ENCODE measurements at places on chromosomes 16 and 17.

DNA sequence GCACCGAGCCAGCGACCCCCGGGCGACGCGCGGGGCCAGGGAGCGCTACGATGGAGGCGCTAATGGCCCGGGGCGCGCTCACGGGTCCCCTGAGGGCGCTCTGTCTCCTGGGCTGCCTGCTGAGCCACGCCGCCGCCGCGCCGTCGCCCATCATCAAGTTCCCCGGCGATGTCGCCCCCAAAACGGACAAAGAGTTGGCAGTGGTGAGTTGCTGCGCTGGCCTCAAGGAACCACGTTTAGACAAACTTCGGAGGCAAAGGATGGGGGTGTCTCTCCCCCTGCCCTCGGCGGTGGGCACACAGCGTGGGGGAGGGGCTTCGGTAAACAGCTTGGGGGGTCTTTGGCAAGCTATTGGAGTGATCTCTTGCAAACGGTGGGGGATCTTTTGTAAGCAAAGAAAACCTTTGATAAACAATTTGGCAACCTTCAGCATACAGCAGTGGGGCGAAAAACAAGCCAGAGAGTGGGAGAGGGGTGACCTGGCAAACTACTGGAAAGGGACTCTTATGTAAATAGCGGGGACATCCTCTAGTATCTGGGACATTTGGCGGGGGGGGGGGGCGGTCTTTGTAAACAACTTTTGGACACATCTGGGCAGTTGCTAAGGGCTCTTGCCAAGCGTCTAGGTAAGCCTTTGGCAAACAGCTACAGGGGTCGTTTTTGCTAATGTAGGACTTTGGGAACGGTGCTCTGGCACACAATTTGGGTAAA is 587 bp downstream of the MMP2 start:
- no peak for DNase-seq

GRCh38 chr16:50640391-50640790 is 40.7 kb downstream of the SNX20 start:
- DNase-seq = no peak

DNA sequence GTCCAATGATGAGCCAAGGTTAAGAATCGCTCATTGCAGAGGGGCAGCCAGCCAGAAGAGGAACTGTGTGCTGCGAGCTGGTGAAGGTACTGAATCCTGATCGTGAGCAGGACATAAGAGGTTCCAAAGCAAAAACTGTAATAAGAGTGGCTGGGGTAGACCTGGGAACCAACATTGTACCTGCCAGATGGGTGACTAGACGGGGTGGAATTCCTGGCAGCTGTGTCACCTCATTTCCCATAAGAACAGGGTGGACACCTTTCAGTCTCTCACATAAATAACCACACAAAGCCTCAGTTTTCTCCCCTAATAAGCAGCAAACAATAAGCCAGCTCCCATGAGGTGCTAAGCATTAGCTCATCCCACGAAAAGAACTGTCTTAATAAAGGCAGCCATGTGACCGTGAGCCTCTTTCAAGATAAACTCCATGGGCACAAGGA is 290.3 kb downstream of the SOX9 start:
- no peak for DNase-seq

DNA sequence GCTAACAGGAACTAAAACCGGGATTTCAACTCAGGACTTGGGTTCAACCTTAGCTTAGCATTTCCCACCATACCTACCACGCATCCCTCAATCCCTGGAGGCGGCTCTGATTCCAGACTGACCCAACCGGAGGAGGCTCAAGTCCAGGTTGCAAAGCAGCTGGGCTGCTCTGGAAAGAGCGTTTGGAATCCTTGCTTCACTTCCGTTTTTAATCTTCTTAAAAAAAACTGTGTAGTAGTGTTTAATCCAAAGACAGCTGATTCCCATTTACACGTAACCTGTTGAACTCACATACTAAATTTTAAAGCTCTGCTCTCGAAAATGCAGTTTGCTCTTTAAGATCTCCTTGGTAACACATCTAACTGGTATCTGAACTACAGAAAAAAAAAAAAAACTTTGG is 50.0 kb downstream of the NXN start:
- no peak for DNase-seq

- DNase-seq = no peak
These were observed 9.7 kb downstream of the CDK5R1 start for GRCh38 chr17:32496395-32497073.

DNA sequence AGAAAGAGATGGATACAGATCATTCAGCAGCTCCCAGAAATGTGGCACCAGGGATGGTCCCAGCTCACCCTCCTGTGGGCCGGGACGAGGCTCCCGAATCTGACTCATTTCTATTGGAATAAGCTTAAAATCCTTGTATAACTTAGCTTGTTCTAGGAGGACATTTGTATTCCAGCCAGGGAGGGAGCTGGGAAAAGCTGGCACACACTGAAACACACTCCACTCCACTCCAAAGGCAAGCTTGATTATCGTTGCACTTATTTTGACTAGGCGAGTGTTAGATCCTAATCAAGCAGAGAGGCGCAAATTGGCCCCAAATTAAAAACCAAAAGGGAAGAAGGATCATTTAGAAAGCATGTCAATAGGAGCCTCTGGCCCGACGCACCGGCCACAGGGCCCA is 339.5 kb downstream of the HS3ST4 start:
- no peak for DNase-seq

DNA sequence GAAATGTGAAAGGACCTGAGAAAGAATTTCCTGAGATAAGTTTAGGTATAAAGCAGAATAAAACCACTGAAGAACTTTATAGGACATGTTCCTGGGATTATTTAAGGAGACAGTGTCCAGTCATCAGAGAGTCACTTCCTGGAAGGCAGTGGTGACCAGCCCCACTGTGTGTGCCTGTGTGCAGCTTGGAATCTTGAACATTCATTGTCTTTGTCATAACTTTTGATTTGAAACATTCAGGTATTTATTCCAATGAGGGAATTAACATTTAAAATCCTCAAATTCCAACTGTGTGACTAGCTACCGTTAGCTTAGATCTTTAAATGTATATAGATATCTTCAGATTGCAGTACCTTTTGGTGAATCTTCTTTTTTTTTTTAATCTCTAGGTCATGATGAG is 61.7 kb upstream of the MRC2 start:
- DNase-seq = no peak

GRCh38 chr16:65658349-65658748 is 536.5 kb upstream of the CDH11 start:
- DNase-seq = no peak

DNA sequence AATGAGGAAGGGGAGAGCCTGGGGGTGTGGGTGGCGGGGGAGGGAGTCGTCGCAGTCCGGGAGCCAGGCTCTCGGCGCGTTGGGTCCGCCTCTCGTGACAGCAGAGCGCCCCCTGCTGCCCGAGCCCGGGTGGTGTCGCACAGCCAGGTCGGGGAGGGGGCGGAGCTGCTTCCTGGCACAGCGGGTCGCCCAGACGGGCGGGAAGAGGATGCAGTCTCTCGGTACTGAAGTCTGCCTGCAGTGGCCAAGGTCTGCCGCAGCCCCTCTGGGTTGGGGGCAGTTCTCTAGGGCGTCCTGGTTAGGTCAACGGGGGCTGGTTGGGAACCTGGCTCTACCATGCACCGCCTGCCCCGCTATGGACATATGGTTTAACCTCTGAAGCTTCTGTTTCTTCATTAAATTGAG is 38.2 kb upstream of the CCDC182 start:
- peak; percentile 56 for DNase-seq

DNA sequence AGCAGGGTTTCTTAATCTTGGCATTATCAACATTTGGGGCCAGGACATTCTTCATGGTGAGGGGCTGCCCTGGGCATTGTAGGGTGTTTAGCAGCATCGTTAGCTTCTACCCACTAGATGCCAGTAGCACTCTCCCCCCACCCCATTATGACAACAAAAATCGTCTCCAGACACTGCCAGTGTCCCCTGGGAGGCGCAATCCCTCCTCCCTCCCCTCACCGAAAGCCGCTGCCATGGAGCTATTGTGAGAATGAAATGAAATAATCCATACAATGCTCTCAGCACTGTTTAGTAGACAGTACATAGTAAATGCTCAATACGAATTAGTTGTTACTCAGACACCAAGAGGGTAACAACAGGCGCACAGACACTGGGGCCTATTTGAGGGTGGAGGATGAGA is 502.9 kb downstream of the NPIPA7 start:
- DNase-seq = no peak

GRCh38 chr17:67040652-67041051 is 3.7 kb upstream of the CACNG1 start:
- no peak for DNase-seq

GRCh38 chr16:12516621-12517309 is 286.9 kb downstream of the CPPED1 start:
- no peak for DNase-seq

- no peak for DNase-seq
These were observed 176.8 kb upstream of the HSBP1 start for GRCh38 chr16:83630979-83631378.

- DNase-seq = no peak
These were observed 38.0 kb downstream of the CA10 start for GRCh38 chr17:52120465-52120864.

DNA sequence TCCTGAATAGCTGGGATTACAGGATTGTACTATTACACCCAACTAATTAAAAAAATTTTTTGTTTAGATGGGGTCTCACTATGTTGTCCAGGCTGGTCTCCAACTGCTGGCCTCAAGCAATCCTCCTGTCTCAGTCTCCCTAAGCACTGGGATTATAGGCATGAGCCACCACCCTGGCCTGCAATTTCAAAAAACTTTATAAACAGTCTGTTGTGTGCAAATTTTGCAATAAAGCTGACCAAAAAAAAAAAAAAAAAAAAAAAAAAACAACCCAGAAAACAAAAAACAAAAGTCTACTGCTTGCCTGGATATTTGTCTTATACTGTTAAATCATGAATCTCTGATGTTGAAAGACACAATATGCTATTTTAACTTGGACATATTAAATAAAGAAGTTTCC is 4.4 kb downstream of the CREBBP start:
- no peak for DNase-seq

GRCh38 chr16:85754413-85754812 is 3.5 kb upstream of the C16orf74 start:
- no peak for DNase-seq

DNA sequence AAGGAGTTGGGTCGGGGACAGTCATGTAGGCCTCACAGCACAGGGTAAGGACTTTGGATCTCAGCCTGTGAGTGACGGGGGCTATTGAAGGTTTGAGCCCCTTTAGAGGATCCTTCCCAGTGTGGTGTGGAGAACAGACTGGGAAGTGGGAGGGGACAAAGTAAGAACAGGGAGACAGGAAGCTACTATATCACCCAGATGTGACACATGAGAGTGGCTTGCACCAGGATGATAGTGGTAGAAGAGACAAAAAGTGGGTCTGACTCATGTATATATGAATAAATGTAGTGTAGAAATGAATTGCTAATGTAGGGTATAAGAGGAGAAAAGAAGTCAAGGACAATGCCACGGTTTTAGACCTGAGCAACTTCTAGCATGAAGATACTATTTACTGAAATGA is 4.5 kb downstream of the NUP93 start:
- no peak for DNase-seq

DNA sequence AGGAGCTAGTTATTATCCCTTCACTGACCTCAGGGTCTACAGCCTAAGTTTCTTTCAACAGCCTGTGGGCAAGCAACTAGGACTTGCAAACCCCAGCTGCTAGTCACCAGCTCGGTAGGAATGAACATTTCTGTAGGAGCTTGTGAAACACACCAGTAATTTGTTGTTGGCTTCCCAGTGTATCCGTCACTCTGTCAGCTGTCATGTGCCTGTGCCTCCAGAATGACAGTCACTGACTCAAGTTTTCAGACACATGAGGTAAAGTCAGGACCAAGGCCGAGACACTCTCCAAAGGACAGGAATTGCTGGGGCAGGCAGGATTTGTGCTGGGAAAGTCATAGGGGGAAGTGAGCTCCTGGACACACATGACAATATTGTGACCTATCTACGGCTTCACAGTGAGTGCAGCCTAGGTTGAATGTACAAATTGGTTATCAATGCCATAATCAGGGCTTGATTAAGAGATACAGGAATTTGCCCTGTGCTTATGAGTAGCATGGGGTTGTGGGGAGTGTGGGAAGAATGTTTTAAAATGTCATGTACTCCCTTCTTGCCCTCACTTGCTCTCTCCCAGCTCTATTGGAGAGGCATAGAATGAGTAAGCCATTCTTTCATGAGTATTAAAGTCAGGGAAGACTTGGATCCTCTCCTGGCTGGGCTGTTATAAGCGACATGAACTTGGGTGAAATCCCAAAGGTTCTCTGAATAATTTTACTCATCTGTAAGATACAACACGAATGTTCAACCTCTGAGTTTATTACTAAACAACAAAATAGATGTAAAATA is 391.4 kb downstream of the UTP18 start:
- DNase-seq = no peak

GRCh38 chr17:57343717-57344116 is 87.4 kb downstream of the MSI2 start:
- DNase-seq = no peak

- DNase-seq = no peak
These were observed 17.0 kb upstream of the RPL38 start for GRCh38 chr17:74186498-74186897.

GRCh38 chr17:55296699-55297098 is 31.9 kb downstream of the HLF start:
- DNase-seq = no peak

GRCh38 chr16:7843261-7843660 is 510.6 kb downstream of the RBFOX1 start:
- no peak for DNase-seq

DNA sequence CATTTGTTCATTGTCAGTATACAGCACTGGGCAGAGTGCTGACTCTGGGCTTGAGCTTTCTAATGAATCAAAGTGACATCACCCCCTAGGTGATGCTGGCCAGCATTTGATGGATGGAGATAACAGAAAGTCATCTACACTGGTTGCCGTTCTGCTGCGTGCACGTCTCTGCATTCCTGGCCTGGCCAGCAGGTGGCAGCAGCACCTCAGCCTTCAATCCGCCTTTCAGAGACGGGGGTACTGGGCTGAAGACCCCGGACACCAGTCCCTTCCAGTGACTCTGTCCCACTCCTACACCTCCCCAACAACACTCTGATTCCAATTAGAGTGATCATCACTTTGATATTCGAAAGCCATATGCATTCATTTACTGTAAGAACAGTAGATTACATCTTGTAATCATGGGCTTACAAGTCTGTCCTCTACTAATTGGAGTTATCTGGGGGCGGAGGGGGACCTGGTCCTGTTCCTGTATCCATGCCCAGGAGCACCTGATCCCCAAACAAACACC is 6.0 kb downstream of the CPSF4L start:
- DNase-seq = no peak

GRCh38 chr17:41417576-41418015 is 6.8 kb downstream of the KRT37 start:
- no peak for DNase-seq

DNA sequence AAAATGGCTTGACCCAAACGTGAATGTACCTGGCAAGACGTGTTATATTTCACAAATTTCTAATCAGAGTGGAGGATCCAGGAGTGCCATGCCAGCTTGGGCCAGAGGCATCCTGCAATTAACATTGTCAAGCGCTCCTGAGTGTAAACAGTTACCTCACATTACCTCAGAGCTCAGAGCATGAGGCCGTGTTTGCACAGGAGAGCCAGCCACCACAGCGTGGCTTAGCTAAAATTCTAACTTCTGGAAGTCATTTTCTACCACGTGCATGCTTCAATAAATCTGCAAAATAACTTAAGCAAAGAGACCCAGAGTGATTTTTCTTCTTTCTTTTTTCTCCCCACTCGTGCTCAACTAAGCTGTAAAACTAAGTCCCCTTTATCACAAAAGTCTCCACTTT is 769.0 kb downstream of the KCNJ2 start:
- no peak for DNase-seq
